ENCODE measurements at places on chromosomes 6 and 20.

- no peak for DNase-seq
These were observed 135.7 kb downstream of the OR2B2 start for GRCh38 chr6:27776504-27776903.

GRCh38 chr20:36779656-36780025 is 6.1 kb upstream of the DSN1 start:
- no peak for DNase-seq

- DNase-seq, result no peak
These were observed 3.1 kb downstream of the TREML4 start for GRCh38 chr6:41231246-41231645.

DNA sequence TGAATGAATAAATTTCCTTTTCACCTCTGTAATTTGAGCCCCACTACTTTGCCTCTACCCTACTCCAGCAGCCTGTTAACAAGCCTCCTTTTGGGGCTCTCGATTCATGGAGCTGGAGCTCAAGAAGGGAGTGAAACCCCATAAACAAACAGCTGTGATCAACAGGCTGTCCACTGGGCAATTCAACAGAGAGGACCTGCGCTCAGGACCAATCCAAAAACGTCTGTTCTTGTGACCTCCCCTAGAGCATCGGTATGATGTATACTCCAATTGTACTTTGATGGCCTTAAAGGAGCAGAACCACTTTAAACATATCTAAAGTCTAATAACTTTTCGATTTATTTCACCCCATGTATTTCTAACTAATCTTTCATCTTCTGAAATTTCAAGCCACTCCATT is 37.4 kb downstream of the HIVEP2 start:
- DNase-seq, result no peak

GRCh38 chr6:131367206-131367873 is 205.7 kb upstream of the ARG1 start:
- no peak for DNase-seq

- DNase-seq, result no peak
These were observed 932.4 kb upstream of the MAN1A1 start for GRCh38 chr6:120282005-120282404.

DNA sequence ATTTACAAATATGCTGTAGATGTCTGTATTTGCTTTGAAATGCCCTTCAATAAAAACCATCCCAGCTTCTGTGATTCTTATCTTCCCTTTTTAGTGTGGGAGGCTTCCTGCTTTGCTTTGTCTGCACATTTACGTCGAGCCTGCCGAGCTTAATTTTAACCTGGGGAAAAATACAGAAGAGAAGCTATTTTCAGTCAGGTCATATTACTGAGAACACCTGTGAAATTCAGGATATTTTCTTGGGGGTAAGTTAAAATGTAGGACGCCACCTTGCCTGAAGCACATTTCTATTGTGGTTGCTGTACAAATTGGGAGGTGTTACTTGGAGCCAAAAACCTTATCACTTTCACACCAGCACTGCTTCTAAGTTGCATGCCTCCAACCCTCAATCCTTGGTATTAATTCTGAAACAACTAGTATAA is 43.6 kb upstream of the FUCA2 start:
- DNase-seq, result no peak

DNA sequence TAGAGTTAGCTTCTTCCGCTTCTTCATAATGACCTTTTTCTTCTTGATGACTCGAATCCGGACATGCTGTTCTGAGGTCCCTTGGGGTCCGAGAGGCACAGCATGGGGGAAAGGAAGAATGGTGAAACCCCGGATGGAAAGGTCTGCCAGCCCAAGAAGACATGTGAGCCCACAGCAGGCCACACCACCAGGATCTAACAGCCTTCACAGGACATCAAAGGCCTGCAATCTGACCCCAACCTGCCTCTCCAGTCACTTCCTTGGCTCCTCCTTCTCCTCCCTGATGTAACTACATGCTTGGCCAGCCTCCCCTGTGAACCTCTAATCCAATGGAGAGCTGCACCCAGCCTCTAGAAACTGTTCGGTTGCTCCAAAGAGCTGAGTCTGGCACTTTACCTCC is 1.6 kb downstream of the CPXM1 start:
- DNase-seq, result no peak

- DNase-seq, result no peak
These were observed 107.4 kb upstream of the RIPOR2 start for GRCh38 chr6:25042984-25043725.

- no peak for DNase-seq
These were observed 122.8 kb downstream of the C6orf118 start for GRCh38 chr6:165186441-165187205.

- DNase-seq, result no peak
These were observed 10.9 kb downstream of the ZNF217 start for GRCh38 chr20:53582574-53583351.

DNA sequence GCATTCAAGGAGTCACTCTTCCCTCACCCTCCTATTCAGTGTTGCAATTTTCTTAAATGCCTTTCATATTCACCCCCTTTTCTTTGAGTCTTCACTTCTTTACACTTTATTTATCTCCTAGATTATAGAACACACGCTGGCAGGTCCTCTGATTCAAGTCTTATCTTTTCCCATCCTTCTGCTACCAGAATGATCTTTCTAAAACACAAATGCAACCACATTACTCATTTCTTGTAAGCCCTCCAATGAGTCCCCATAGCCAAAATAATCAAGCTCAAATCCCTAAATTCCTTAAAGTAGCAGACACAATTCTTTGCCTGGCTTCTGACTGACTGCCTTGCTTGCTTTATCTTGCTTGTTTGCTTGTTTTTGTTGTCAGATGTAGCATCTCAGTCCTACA is 920.0 kb downstream of the TFAP2A start:
- DNase-seq, result no peak

- no peak for DNase-seq
These were observed 326.3 kb downstream of the UBE3D start for GRCh38 chr6:82739303-82739702.

DNA sequence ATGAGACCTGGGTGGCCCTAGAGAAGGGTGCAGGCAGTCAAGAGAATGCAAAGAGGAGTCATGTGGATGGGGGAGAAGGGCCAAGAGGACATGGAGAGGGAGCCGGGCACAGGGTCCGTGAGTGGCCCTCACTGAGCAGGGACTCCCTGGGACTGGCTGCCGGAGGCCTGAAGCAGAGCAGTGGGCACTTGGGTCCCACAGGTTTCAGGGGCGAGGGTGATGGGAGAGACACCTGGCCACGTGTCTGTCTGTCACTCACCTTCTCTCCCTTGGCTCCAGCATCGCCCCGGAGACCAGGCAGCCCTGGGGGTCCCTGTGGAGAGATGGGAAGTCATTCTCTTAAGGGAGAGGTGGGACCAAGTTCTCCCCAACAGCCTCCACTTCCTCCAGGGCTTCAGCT is 25.5 kb downstream of the COL11A2 start:
- no peak for DNase-seq

DNA sequence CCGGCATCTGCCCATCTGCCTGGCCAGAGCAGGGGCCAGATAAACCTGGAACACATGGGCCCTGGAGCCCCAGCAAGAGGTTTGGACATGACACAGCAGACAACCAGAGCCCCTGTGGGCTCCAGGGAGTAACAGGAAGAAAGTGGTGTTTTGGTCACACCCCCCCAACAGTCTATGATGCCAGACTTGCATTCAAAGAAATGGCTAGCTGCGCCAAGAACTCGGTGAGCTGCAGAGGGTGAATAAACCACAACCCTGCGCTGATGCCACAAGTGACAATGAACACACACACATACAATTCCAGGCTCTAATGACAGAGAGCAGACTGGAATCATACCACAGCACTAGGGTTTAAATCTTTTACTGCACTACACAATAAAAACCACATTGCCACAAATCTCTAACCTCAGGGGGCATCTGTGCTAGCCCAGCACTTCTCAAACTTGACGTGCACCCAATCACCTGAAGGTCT is 34.0 kb downstream of the TRERF1 start:
- DNase-seq, result no peak

GRCh38 chr6:150087336-150087735 is 18.4 kb upstream of the ULBP3 start:
- no peak for DNase-seq

- no peak for DNase-seq
These were observed 123.2 kb downstream of the RIN2 start for GRCh38 chr20:19881080-19881840.

DNA sequence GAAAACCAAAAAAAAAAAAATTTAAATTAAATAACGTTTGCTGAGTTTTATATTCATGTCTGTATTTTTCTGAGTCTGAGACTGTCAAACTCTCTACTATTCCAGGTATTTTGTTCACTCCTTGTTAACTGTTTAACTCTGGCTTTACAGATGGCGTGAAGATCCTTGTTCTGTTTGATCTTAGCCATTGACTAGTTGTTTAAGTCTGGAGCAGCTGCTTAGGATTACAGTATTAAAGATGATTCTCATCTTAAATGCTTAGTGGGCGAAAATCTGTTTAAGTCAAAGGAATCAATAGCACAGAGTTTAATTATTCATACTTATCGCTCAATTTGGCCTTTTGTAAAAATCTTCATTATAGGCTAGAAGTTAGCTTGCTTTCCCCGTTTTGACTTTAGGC is 2.4 kb downstream of the PHACTR2 start:
- no peak for DNase-seq

DNA sequence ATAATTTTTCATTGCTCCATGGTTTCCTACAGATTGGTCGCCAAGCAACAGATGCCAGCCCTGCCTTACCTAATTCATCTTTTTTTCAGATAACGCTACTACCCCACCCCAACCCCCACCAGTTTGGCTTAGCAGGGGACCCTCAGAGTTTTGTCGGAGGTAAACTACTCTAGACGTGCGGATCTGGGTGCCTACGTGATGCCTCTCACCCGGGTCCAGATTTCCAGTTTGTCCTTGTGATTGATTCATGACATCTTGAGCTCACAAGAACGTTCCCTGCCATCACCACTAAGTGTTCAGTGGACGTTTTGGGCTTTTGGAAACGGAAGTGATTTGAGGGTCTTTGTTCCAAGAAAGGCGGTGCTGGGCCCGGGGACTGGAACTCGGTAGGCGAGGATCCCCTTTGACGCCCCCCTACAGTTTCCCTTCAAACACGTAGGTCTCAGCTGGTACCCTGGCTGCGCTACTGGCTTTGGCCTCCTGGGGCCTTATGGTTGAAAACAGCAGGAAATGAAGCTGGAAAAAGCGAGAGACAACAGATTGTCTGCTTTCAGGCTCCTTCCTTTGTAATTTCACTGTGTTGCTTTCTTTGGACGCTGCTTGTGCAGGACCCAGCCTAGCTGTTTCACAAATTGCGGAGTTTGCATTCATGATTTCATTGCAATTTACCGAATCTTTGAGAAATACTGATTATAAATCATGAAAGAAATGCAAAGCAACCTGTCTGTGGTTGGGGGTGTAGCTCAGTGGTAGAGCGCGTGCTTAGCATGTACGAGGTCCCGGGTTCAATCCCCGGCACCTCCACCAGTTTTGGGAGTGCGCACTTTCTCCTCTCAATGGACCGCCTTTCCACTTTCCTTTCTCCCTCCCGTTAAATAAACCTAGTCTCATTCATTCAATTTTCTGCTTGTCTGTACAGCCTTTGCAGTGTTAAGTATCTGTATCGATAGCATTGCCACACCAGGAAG is 81.0 kb downstream of the GPX5 start:
- DNase-seq, result peak; percentile 82

GRCh38 chr6:85250586-85251220 is 199.2 kb upstream of the NT5E start:
- DNase-seq, result no peak

DNA sequence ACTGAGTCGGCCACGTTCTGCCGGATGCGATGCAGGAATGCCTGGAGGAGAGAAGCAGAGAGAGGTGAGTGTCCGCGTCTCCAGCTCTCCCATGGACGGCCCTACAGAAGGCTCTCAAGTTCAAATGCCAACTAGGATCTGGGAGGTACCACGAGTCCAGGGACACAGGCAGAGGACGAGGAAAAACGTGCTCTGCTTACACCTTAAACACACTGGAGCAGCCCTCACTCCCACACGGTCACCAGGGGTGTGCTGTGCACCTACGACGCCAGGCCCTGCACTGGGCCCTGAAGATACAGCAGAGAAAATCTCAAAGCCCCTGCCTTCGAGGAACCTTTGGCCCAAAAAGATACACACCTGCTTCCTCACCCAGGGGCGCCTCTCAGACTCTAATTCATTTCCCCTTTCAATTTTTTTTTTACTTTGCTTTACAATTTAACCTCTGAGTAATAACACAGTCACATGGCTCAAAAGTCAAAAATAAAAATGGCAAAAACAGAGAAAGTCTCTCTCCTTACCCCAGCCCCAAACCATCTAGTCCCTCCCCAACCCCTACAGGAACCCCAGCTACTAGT is 79.9 kb downstream of the PREX1 start:
- no peak for DNase-seq

DNA sequence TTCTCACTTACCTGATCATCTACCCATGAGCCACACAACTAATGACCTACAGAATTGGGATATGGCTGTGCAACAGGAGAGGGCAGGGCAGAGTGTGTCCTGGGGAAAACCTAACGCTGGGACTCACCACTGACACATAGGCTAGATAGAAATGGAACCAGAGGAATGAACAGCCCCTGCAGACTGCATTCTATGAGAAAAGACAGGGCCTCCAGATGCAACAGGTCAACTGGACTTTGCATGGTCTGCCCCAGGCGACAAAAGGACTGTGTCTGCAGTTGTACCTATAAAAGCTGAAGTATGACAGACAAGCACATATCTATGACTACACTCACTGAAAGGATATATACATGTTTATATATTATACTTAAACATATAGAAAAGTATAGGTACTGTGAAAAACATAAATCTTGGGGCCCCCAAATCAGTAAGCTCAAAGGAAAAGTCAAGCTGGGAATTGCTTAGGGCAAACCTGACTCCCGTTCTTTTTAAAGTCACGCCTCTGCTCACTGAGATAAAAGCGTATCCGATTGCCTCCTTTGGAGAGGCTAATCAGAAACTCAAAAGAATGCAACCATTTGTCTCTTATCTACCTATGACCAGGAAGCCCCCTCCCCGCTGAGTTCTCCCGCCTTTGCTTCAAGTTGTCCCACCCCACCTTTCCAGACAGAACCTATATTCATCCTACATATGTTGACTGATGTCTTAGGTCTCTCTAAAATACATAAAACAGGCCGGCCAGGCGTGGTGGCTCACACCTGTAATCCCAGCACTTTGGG is 68.5 kb downstream of the EPB41L2 start:
- no peak for DNase-seq

DNA sequence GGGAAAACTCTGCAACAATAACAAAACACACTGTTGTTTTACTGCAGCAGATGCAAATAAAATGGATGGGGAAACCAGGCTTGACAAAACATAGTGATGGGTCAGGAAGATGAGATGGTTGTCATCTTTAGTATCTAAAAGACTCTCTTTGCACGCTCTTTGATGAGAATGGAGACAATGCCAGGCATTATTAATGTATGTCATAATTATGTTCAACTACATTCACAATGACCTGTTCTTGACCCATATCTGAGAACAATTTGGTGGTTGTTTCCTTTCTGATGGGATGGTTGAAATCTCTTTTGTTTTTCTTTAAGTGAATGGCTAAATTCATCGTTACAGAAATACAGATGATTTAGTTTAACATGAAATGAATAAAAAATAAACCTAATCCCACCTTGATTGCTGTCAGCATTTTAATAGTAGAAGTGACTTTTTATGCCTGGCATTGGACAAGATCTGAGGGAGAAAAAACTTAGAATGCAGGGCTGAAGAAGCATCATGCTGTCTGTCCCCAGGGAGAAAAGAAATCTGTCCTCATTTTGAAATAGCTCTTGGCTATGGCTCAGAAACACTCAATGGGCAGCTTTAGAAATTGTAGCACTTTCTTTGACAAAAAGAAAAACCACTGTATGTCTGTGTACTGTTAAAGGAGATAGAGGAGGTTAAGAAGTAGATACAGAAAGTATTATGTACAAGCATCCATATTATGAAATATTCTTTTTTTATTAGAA is 12.4 kb upstream of the GRIK2 start:
- DNase-seq, result no peak
